GM12878 (cell line): ENCODE measurements at places on chromosomes 12 and 14.

DNA sequence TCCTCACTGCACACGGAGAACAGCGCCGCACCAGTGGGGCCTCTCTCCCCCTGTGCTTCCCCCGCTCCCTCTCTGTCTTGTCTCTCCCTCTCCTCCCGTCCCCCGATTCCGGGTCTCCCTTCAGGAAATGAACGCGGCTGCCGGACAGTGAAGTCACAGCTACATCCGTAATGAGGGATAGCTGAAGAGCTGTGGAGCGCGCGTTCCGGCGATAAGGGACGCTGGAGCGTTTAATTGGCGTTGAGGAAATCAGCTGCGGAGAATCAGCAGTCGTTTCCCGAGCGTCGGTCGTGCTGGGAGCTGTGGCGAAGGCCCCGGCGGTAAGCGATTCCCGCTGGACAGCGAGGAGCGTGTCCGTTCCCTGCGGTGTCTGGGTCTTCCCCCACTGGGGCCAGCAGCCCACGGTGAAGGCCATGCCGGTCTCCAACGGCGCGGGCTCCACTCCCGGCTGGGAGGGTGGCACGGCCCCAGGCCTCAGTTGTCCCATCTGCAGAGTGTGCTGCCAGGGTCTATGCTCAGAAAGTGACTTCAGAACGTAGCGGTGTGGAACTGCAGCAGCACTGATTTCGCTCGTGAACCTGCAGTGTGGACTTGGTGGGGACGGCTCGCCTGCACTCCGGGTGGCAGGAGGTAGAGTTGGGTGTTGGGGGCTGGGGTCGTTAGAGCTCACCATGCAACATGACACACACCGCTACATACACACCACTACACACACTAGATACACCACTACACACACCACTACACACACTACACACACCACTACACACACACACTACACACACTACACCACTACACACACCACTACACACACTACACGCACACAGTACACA, 10.9 kb downstream of the NOC4L start:
- no peak overlapping the region for H3K4me3 ChIP-seq
- H3K27me3 ChIP-seq = no peaks in the 10 kb centered on the region
- no peak overlapping the region for H3K27ac ChIP-seq

DNA sequence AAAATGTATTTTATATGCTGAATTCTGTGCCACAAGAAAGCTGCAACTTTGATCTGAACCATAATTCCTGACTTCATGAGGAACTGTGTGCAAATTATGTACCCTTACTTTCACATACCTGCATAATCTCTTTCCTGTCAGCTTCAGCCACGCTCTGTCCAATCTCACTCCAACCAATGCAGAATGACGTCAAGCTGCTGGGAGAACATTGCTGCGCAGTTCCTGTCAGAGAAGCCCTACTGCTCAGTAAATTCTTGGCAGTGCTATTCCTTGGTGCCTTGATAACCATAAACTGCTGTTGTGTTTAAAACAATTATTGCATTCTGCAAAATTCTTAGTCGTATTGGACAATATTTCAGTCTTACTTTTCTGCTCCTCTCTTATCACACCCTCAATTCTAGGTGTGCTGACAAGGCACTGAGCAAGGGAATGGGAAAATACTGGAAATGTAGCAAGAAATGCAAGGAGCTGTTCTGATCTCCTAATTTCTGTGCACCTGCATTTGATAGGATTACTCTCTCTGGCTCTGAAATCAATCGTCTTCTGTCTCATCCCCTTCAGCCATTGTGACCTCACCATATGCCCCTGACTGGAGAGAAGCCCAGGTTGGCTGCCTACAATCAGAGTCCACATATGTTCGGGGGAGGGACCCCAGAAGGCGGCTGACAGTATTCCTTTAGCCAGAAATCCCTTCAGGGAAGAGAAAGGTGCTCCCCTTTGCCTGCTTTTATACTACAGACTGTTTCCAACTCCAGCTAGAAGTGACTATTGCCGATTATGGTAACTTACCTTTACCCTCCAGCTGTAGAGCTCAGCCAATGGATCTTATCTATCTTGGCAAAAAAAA, 274.9 kb upstream of the NOVA1 start:
- DNase-seq = no peak
- H3K4me1 ChIP-seq = no peaks in the 10 kb centered on the region
- H3K36me3 ChIP-seq = no peaks in the 10 kb centered on the region
- H3K4me3 ChIP-seq = no peak overlapping the region

GRCh38 chr12:75981247-75982168, 50.1 kb downstream of the PHLDA1 start:
- H3K27ac ChIP-seq = no peak overlapping the region
- no peaks in the 10 kb centered on the region for H3K36me3 ChIP-seq
- H3K4me1 ChIP-seq = peaks cover 38% of the 10 kb centered on the region
- H3K4me3 ChIP-seq = no peak overlapping the region
- no peak for DNase-seq

DNA sequence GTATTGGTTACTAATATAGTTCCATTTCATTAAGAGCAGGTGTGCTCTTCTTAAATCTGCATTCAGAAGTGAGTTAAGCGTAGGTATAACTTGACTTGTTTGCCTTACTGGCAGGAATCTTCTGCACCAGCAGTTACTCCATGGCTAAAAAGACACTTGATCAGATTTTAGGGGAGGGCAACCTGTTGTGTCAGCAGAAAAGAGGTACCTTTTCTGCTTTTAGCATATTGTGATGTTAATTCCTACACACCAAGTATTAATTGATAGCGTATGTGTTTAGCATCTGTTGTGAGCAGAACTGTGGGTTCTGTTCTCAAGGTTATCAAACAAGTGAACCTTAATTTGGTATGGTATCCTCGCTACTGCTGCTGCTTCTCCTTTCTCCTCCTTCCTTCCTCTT, 38.3 kb downstream of the TTLL5 start:
- no peak overlapping the region for H3K4me3 ChIP-seq
- H3K36me3 ChIP-seq = peaks cover 5% of the 10 kb centered on the region; the same call in 1 of the 2 replicates
- no peak overlapping the region for H3K27ac ChIP-seq
- no peak for DNase-seq
